ENCODE measurements at places on chromosomes 2 and 18.

GRCh38 chr2:209460151-209460761 is 36.4 kb downstream of the MAP2 start:
- DNase-seq: no peak

GRCh38 chr18:51522821-51523220 is 325.3 kb upstream of the MEX3C start:
- no peak for DNase-seq

GRCh38 chr2:31219131-31219969 is 2.0 kb upstream of the CAPN14 start:
- no peak for DNase-seq

DNA sequence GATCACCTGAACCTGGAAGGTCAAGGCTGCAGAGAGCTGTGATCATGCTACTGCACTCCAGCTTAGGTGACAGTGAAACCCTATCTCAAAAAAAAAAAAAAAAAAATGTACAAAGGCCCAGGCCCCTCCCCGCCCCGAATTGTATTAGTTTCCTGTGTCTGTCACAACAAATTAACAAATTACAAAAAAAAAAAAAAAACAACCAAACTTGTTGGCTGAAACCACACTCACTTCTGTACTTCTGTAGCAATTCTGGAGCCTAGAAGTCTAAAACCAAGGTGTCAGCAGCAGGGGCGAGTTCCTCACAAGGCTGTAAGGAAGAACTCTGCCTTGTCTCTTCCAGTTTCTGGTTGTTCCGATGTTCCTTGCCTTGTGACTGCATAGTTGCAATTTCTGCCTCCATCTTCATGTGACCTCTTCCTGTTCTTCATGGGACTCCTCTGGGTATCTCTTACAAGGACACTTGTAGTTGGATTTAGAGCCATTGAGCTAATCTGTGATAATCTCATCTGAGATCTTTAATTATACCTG is 100.8 kb upstream of the ZSWIM2 start:
- DNase-seq: no peak

DNA sequence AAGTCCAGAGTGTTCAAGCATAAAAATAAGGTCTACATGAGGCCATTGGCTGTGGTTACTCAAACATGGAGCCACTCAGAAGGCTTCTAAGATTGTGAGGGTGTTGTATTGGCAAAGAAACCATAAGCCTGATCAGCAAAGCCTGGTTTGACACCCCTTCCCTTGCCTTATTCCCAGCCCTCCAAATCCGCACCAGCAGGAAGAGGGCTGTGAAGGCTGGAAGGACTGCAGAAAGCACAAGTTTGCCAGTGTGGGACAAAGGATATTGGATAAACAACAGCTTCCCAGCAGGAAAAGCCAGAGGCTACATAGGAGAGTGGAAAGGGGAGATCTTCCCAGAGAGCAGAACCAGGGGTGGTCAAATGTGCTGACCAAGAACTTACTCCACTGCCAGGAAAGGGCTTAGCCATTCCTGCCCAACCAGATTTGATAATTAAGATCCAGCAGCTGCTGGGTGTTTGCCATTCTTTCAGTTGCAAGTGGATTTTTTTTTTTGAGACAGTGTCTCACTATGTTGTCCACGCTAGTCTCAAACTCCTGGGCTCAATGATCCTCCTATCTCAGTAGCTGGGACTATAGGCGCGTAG is 1.5 kb upstream of the PRKAG3 start:
- DNase-seq: no peak

DNA sequence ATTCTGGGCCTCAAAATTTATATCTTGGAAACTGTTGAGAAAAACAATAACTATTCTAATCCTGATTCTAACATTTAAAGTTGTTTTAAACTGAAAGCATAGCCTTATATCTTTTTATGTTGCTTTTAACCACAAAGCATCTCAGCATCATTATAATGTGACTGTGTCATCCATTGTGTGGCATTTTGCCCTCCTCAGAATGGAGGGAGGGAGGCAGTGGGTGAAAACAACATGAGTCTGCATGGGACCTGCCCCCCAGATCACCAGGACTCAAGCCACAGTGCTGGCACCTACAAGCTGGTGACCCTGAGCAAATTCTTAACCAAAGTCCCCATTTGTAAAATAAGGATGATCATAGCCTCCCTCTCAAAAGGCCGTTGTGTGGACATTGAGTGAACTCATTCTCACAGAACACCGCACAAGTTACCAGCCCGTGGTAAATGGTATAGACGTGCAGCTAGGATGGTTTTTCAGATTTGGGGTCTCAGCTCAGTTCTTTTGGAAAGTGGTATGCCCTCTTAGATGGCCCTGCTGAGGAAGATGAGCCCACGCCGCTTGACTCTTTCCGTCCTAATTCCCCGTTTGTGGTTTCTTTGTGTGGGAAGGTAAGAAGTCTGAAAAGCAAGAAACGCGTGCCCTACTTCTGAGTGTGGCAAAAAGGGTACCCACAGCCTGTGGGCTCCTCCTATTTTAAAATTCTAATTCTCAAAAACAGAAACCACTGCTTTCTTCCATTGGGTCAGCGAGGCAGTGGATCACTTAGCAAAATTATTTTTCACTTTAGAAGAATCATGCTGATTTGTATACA is 305.0 kb upstream of the ID2 start:
- DNase-seq: no peak

DNA sequence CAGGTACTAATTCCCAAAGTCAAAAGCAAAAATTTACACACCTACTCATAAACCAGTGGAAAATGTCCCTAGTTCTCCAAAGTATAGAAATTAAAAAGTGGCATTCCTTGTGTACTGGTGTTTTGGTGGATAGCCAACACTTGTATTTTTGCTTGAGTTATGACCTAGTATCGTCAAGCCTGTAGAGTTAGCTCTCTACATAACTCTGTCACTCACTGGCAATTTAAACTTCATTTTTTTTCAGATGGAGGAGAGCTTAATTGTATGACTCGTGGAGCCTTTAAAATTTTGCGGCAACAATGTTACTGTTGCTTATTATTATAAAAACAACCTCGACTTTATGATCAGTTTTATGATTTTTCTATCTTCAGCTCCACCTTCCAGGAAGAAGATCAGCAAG is 58.7 kb downstream of the ITGB6 start:
- no peak for DNase-seq

- no peak for DNase-seq
Observed at GRCh38 chr2:172147944-172148650, 45.4 kb upstream of the DLX2 start.

DNA sequence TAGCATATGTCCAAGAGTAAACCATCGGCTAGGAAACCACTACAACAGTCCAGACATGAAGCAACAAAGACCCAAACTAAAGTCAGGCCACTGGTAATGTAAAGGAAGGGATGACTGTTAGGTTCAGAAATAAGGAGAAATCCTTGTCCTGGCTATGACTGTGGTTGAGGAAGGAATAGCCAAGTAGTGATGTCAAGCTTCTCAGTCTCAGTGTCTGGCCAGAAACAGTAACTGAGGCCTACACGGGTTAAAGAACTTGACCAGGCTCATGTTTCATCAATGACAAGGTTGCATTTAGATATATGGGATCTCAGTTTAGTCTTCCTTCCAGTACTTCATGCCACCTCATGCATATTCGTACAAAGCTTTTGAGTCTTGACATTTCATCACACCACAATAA is 162.0 kb downstream of the ETAA1 start:
- DNase-seq: no peak

- no peak for DNase-seq
Observed at GRCh38 chr2:166331468-166331867, 44.3 kb downstream of the SCN9A start.

- no peak for DNase-seq
Observed at GRCh38 chr2:105176429-105176828, 65.1 kb upstream of the GPR45 start.

DNA sequence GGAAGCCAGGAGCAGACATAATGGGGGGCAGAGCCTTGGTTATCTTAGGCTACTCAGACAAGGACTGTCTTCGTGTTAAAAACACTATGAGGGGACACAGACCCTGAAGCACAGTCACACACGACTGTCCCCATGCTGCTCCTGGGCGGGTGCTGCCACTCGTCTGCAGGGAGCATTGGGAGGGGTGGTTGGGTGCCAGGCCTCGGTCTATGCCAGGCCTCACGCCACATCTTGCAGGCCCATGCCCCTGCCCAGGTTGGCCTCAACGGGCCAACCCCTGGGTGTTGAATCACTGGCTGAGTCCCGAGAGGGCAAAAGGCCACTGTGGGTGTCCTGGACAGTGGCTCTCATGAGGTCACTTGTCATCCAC is 97.9 kb downstream of the USP40 start:
- DNase-seq: no peak

- no peak for DNase-seq
Observed at GRCh38 chr2:135183822-135184221, 131.7 kb downstream of the RAB3GAP1 start.

GRCh38 chr2:131641414-131642206 is 113.9 kb downstream of the CCDC74A start:
- DNase-seq: no peak

DNA sequence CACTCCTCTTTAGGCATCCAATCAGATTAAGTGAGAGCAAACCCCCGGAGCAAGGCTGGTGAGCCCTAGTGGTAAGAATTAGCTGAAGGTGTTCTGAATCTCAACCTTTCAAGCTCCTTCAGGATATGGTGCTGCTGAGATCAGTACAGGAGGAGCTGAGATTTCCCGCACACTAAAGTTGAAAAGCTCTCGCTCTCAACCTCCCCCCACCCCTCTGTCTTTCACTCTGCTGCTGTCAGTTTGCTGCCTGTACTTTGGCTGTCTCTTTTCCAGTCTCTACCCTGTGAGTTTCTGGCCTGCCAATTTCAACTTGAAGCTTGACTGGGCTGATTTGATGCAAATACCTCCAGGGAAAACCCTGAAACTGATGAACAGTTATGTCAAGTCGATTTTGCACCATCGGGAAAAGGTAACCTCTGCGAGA is 15.7 kb downstream of the ZEB2 start:
- no peak for DNase-seq

GRCh38 chr2:225233234-225233633 is 166.3 kb upstream of the NYAP2 start:
- DNase-seq: no peak

- DNase-seq: no peak
Observed at GRCh38 chr2:59658906-59659635, 894.4 kb downstream of the BCL11A start.

DNA sequence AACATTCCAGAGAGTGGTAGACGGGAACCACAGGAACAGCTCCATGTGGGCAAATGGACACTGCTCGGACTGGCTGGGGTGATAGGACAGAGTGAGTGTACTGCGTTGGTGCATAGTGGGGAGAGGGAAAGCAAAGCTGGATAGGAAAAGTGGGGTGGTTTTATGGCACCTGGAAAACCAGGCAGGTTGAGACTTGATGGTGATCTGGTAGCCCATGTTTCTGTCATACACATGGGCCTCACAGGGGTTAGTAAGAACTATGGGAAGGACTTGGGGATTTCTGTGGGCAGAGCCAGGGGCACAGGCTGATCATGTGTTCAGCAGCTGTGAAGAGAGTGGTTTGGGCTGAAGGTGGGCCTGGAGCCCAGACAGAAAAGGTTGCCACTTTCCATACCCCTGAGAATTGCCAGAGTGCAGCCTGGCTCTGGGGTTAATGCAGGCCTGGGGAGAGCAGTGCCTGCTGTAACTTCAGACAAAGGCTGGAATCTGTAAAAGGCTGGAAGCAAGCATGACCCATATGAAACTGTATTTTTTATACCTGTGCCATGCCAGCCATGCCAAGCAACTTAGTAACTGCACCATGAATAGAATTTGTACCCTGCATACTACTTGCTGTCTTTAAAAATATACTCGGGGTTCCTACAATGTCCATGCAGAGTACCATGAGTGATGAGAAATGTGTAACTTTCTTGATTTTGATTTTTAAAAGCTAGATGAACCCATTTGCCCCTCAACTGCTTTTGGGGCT is 41.9 kb downstream of the RPIA start:
- DNase-seq: no peak

DNA sequence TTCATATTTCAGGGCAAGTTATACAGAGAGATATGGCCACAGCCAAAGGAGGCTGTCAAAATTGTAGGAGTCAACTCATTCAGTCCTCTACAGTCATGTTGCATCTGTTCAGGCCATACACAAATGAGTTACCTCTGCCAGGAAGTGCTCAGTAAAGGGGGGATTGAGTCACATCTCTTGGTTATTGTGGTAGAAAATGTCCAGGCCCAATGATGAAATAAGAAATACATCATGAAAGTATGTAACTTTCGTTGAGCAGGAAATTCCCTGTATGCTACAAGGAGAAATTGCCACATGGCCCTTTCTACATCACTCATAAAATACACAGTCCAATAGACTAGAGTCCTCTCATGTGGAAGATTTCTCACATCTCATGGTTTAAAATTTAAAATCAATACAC is 103.9 kb upstream of the COL3A1 start:
- DNase-seq: no peak

DNA sequence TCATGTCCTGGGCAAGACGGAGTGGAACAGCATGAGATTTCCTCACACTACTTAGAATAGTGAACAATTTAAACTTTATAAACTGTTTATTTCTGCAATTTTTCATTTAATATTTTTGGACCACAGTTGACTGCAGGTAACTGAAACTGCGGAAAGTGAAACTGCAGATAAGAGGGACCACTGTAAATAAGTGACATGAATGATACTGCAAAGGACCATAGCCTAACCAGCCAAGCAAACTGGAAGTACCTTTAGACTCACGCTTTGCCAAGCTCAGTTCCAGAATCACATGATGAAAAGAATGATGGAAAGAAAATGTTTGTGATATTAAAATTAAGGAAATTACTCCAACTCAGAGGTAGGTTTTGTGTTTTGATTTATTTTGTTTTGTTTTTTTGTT is 94.6 kb upstream of the ITGA4 start:
- DNase-seq: no peak

GRCh38 chr2:131042148-131042775 is 51.0 kb downstream of the FAM168B start:
- no peak for DNase-seq

DNA sequence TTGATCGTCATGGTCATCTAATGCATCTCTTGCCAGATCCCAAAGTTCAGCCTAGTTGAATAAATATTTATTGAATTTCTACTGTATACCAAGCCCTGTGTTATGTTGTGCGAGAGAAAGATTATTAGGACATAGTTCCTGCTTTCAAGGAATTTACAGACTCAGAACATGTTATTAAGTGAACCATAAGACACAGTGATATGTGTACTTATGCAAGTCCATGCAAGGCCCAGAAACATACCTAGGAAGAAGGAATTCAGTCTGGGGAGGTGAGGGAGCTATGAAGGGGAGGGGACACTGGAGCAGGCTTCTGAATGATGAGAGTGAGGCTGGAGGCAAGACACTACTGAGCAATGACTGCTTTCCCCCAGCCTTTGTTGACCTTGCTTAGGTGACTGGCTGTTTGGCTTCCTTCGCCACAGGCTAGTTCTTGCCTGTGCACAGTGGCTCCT is 81.4 kb downstream of the ACAA2 start:
- DNase-seq: no peak

All from GM12892 (cell line).